Smooth muscle cell of the brain vasculature (primary cell): ENCODE measurements at places on chromosomes 1 and 21.

DNA sequence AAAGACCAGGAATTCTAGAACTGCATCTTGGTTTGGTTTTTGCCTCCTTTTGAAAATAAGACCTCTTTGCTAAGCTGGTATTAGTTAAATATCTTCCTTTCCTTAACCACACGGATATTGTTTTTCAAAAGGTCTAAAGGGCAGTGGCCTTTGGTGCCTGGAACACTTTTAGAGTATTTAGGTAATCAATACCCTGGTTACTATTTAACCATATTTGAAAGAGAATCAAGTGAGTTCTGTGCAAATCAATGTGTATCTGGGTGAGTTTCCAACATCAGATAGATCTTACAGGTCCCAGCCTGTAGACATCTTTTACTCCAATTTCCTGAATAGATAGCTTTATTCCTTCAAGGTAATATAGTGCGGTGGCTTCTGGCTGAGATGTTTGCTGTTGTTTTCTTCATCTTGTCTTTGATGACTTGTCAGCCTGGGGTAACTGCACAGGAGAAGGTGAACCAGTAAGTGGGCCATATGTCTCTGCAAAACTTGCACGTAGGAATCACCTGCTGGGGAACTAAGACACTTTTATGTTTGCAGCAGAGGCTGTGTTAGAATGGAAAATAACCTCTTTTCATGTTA is at the start of gene C8A:
C8A (plus strand) TSS at position 277 of the 579 bp plus-strand sequence; CDS start at position 382, 105 bp downstream.
- DNase-seq, result no peak

- no peak for DNase-seq
These were observed 215.6 kb downstream of the SPATA17 start for GRCh38 chr1:217846733-217847132.

- DNase-seq, result no peak
These were observed 45.4 kb downstream of the ADSS2 start for GRCh38 chr1:244406337-244406736.

- DNase-seq, result no peak
These were observed 26.8 kb downstream of the PTTG1IP start for GRCh38 chr21:44846485-44847260.
